ENCODE measurements at places on chromosomes 5 and 9.

GRCh38 chr5:43973318-43973717, 370.3 kb downstream of the NNT start:
- DNase-seq = no peak

GRCh38 chr9:107051392-107051791, 188.4 kb downstream of the ZNF462 start:
- DNase-seq = no peak

- no peak for DNase-seq
These were observed 658.5 kb downstream of the SLCO4C1 start for GRCh38 chr5:101637599-101637998.

DNA sequence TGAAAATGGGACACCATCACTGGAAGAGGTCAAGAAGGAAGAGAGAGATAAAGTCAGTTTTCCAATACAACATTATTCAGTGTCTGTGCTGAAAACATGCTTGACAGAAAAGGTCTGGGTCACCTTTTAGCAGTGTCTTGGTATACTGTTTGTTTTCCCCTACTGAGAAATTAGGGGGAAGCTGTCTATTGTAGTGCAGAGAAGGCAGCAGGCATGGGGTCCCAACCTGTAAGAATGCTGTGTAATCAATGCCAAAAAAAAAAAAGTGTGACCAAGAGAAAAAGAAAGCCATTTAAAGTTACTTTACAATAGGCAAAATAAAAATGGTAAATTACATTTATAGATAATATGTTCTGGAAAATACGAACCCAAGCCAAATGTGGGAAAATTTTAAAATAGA, 139.3 kb downstream of the RAB3C start:
- no peak for DNase-seq

- DNase-seq = peak; percentile 73
These were observed 163.9 kb downstream of the CEMIP2 start for GRCh38 chr9:71604197-71605063.

GRCh38 chr5:180860273-180860886, 696 bp downstream of the ZFP62 start:
- peak; percentile 6 for DNase-seq
